ENCODE measurements at places on chromosomes 4 and X. TPM values are rescaled to one million over a fixed set of nuclear protein-coding genes. Genes with fewer than 3 reads are reported as not detected.

GPR34 gene
- 1.3 TPM for total RNA-seq

CCDC158 gene
- total RNA-seq, result not detected

SLC25A5 gene
- 572 TPM for total RNA-seq

SEPTIN11 gene
- 67.0 TPM for total RNA-seq

PNMA6F gene
- not detected for total RNA-seq
